ENCODE measurements at places on chromosomes 12 and 14.

- no peak for DNase-seq
These were observed 101.6 kb downstream of the PELI2 start for GRCh38 chr14:56219666-56220413.

DNA sequence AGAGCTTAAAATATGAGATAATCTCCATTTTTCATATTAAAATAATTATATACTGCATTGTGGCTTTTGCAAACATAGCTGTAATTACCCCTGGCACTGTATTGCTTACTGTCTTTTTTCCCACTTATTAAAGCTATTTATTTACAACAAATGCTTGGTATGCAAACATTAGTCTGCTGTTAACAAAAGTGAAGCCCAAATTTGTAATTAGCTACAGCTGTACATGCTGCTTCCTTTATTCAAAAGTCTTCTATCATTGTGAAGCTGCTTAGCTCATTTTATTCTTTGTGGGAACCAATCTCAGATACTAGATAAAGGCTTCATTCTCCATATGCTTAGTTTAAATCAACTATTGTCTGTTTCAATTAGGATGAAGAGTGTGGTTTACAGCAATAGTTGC, 425.8 kb upstream of the FOXG1 start:
- DNase-seq: no peak

DNA sequence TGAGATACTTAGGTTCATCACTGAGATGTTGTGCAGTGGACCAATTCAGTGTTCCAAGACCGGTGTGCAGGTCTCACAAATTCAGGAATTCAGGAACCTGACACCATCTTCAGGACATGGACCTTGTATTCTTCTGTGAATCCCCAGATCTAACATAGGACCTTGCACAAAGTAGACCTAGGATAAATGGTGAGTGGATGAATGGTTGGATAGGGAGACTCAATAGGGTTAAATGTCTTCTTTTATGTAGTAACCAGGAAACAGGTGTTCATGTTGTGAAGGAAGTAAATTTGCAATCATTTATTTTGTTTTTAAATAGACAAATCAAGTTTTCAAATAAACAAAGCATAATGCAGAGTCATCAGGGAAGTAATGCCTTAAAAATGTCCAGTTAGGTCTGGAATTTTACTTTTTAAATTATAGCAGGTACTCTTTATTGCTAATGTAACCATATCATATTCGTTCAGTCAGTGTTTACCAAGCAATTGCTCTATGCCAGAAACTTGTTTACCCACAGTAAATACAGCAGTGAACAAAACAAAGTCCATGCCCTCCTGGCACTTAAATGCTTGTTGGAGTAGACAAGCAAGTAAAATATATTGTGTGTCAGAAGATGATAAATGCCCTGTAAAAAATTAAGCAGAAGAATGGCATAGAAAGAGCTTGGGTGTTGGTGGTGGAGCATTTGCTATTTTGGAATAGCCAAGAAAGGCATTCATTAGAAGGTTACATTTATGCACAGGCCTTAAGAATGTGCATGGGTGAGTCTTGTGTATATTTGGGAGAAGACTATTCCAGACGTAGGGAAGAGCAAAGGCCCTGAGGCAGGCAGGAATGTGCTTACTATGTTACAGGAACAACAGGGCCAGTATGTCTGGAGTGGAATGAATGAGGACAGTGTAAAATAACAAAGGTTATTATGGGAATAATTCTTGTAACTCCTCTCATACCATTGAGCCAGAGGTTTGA, 26.3 kb downstream of the RXYLT1 start:
- DNase-seq: no peak

DNA sequence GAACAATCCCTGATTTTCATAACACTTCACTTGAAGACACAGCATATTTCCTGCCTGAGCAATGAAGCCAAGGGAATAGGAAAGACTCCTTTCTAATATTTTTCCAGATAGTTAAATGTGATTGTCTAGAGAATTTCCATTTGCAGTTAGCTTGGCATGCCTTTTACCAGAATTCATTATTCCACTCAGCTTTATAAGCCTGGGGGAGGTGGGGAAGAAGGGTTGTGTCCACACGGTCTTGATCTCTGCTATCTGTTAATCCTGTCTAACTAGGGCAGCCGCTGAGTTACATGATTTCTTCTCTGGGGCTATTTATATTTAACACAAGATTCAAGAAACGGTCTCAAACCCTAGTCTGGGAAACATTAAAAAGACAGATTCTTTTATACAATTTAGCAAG, 146.6 kb upstream of the FSCB start:
- DNase-seq: no peak

DNA sequence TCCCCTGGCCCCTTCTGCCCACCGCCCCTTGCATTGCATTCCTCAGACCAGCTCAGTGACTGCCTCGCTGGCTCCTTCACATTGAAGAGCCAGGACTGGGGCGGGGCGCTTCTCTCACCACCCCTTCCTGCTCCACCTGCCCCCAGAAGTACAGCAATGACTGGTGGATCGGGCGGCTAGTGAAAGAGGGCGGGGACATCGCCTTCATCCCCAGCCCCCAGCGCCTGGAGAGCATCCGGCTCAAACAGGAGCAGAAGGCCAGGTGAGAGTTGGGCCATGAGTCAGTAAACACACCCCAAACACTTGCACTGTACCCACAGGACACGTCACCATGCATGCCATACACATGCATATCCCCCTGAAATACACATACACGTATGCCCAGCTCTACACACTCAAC, 5.8 kb downstream of the CACNB3 start:
- no peak for DNase-seq

- DNase-seq: no peak
These were observed 20.3 kb upstream of the SYCP3 start for GRCh38 chr12:101759396-101760047.

- no peak for DNase-seq
These were observed 442.6 kb downstream of the DPF3 start for GRCh38 chr14:72451054-72451972.

DNA sequence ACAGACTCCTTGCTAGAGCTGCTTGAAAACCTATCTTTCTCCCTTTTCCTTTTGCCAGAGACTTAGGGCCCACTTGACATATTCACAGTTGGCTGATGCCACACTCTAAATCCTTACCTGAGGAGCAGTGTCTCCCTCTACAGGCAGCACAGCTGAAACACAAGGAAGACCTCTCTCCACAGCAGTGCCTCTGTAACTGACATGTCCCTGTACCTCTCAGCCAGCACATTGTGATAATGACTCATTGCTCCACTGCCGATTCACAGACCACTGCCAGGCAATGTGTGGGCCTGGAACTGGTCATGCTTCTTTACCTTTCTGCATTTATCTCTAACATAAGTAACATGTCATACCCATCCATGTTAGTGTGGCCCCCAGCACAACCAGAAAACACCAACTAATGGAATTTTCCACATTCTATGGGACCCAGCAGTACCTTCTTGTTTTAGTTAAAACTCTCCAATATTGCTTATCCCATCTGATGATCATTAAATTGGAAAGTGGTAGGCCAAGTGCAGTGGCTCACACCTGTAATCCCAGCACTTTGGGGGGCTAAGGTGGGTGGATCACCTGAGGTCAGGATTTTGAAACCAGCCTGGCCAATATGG, 56.5 kb downstream of the GTF2A1 start:
- DNase-seq: no peak

- DNase-seq: no peak
These were observed 14.9 kb downstream of the C2CD5 start for GRCh38 chr12:22529281-22530060.

DNA sequence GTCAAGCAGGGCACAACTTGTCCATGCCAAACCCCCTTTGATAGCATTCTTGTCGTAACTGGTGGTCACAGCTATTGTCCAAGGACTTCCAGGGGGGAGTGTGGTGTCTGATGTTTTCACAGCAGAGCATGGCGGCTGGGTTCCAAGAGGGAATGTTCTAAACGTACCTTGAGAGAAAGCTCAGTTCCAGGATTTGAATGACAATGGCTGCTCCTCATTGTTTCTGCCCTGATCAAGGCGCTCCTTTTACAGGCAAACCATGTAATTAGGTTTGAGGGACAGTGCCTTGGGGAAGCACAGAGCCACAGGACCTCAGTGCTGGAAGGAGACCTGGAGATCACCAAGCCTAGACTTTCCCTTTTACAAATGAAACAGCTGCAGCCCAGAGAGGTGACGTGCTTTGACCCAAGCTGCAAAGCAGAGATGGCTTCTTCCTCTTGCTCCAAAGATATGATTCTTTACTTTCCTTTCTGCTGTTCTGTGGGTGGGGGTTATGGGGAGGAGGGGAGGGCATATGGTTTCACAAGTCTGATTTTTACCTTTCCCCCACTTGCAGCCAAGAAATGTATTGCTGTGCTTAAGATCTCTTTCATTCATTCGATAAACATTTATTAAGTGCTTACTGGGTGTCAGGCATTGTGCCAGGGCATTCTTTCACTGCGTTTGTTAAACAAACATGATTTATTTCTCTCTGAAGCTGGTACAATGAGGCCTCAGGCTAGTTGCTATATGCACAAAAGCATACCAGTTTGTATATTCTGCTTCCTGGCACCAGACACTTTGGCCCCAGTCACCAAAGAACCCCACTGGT, 172.8 kb downstream of the KTN1 start:
- DNase-seq: no peak

All from stimulated activated CD4-positive, alpha-beta T cell treated with anti-CD3 and anti-CD28 coated beads, Interleukin-15, amount 100 ng/mL, for 1 hour (primary cell).